ENCODE measurements at places on chromosomes 6 and 20.

GRCh38 chr6:90121982-90122381 is 174.7 kb downstream of the BACH2 start:
- DNase-seq: no peak

GRCh38 chr20:57841297-57841866 is 131.6 kb upstream of the PMEPA1 start:
- no peak for DNase-seq

DNA sequence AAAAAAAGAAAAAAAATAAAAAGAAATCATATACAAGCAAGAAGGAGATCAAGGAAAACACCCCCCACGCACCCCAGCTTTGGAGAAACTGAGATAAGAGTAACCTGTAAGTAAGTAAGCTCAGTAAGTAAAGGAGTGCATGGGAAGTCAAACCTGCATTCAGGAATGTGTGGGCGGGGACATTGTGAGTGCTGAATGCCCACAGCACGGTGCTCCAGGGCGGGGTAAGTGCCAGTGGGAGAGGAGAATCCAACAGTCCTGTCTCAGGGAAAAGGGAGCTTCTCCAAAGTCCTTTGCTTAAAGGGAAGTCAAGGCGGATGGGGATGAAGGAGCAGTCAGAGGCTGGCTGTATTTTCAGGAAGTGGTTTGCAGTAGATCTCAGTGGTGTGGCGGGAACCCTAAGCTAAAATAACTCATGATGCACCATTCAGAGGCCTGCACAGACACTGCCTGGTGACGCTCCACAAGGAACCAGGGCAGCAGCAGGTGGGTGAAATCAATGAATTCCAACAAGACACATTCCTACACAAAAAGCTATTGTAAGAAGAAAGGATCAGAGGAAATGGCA is 368.0 kb downstream of the QKI start:
- no peak for DNase-seq

GRCh38 chr6:27279513-27280063 is 32.1 kb downstream of the PRSS16 start:
- no peak for DNase-seq

DNA sequence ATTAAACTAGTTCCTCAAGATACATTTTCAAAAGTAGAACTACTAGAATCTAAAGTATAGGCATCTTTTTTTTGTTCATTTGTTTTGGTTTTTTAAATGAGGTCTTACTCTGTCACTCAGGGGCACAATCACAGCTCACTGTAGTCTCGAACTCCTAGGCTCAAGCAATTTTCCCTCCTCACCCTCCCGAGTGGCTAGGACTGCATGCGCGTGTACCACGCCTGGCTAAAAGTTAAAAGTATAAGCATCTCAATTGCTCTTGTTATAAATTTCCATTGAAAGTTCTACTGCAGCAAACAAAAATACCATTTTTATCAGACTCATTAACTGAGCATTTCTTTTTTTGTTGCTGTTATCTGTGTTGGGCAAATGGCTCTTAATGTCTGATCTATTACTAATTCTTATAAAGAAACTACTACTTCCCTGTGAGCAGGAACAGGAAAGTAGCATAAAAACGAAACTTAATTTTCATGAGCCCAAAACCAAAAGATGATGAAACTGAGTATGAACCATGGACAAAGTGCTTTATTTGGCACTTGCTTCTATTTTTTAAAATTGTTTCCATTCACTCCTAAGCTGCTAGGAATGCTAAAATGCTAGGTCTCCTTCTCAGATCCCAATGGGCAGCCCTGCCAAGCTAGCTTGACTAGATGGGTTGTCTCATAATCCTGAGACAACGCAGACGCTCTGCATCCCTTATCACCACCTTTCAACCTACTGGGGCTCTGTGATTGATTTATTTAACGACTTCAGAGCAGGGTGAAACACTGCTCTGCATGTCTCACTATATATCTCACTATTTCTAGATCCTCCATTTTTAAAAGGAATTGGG is 36.9 kb downstream of the TRPC4AP start:
- DNase-seq: no peak
